ENCODE measurements at places on chromosomes 7 and 10. TPM values are rescaled to one million over a fixed set of nuclear protein-coding genes. Genes with fewer than 3 reads are reported as not detected.

Gene MMP21
- total RNA-seq = not detected

Gene GUSB
- 54.7 TPM for total RNA-seq

Gene GIMAP4
- 62.7 TPM for total RNA-seq

Gene CROT
- 7.1 TPM for total RNA-seq

Gene ABCC2
- 1.3 TPM for total RNA-seq

Gene IKZF1
- total RNA-seq = 282 TPM

Gene TAS2R38
- total RNA-seq = not detected

Gene UROS
- 50.6 TPM for total RNA-seq

Gene MET
- total RNA-seq = 2.2 TPM

Gene EN2
- not detected for total RNA-seq

Gene AGR3
- total RNA-seq = not detected

Gene LRRC17
- not detected for total RNA-seq

Gene IDI2
- not detected for total RNA-seq

Gene FBXL13
- total RNA-seq = 0.99 TPM

Gene TFPI2
- total RNA-seq = not detected

Gene SPDYE11
- not detected for total RNA-seq

Gene EPHB4
- 2.7 TPM for total RNA-seq

Gene ACHE
- not detected for total RNA-seq

Gene IRF5
- 16.2 TPM for total RNA-seq

Gene HOXA13
- not detected for total RNA-seq

Gene NPTX2
- total RNA-seq = not detected

Gene KLF14
- total RNA-seq = not detected

Gene C10orf53
- total RNA-seq = not detected

Gene SPDYE6
- total RNA-seq = not detected

Gene ELFN1
- total RNA-seq = not detected

Gene ELAPOR2
- 2.1 TPM for total RNA-seq

Gene ELMO1
- total RNA-seq = 121 TPM

Gene ADCY1
- total RNA-seq = 1.5 TPM

Gene JAKMIP3
- total RNA-seq = 1.3 TPM

Gene GDF2
- not detected for total RNA-seq

Gene MRC1
- total RNA-seq = not detected

Gene NODAL
- total RNA-seq = not detected

Gene CHAT
- 0.24 TPM for total RNA-seq

Gene LIPJ
- total RNA-seq = not detected

Gene DYNC1I1
- not detected for total RNA-seq

Gene EBLN1
- not detected for total RNA-seq

Gene PIK3AP1
- total RNA-seq = 11.7 TPM
